ENCODE measurements at places on chromosomes 1 and 21.

DNA sequence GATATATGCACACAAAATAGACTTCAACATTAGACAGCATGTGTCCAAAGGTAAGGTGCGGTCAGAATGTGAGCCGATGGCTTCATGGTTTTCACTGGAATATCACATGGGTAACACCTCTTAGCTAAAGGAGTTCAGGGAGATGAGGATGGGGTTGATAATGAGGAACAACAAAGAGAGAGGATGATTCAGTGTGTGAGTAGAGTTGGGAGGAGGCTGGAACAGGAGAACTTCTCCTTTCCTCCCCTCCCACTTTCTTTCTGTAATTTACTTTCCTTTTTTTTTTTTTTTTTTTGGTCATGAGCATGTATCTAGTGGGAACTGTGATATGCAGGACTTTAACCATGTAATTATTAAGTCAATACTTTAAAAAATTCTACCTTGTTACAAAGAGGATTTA is 99.4 kb downstream of the FASLG start:
- DNase-seq: no peak

- no peak for DNase-seq
These were observed 28.5 kb upstream of the UMODL1 start for GRCh38 chr21:42042651-42043050.

- DNase-seq: no peak
These were observed 7.9 kb downstream of the RXRG start for GRCh38 chr1:165436994-165437393.

- DNase-seq: no peak
These were observed 29.5 kb upstream of the DIP2A start for GRCh38 chr21:46428987-46429710.

DNA sequence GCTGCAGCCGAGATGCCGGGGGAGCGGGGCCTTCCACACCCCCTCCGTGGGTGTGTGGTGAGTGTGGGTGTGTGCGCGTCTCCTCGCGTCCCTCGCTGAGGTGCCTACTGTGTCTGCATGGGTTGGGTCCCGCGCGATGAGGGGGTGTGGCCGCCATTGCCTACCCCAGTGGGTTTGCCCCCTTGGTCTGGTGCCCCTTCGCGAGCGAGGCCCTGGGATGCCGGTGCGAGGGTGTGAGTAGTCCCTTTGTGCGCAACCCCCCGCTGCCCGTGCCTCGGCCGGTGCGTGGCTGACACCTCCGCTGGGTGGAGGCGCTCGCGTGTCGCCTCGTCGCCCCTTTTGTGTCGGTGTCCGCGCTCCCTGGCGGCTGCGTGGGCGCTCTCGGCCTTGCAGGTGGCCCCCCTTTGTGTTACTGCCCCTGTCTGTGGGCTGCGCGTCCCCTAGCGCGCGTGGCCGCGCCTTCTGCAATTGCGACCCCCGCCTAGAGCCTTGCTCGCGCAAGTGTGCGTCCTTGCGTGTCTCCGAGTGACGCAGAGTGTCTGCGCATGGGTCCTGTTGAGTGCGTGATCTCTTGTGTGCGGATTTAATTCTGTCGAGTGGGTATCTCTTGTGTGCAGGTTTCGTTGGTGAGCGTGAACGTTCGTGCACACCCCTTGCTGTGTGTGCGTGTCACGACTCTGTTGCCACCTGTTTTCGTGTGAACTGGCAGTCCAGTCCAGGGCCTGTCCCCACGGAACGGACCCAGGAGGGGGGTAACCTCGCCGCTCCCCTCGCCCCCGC is 553 bp downstream of the TTC3 start:
- DNase-seq: peak; percentile 65

- DNase-seq: no peak
These were observed 237.1 kb downstream of the HHIPL2 start for GRCh38 chr1:222310836-222311235.

- DNase-seq: no peak
These were observed 1.7 kb upstream of the COL18A1 start for GRCh38 chr21:45403133-45403824.

- no peak for DNase-seq
These were observed 15.3 kb downstream of the CD55 start for GRCh38 chr1:207336559-207337467.

DNA sequence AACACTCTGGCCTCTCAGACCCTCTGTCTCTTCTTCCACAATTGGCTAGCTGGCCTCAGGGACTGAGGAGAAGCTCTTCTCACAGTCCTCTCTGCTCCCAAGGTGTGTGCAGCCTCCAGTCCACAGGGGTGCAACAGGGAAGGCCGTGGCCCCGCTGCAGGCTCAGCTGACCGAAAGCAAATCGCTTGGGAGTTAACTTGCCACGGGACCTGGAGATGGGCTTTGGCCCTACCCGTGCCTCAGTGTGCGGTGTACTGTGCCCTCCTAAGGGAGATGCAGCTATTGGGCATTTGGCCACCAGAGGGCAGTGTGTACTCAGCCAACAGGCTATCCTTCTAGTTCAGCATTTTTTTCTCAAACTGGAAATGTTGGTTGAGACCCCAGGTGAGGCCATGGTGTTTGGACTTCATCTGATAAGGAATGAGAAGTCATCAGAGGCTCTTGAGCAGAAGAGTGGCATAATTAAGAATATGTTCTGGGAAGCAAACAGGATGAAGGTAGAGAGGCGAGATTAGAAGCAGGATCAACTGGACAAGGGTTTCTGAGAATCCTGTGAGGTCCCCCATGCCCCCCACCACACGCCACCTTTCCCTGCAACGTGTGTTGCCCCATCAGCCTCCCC is 42.5 kb upstream of the TMEM125 start:
- DNase-seq: peak; percentile 81

DNA sequence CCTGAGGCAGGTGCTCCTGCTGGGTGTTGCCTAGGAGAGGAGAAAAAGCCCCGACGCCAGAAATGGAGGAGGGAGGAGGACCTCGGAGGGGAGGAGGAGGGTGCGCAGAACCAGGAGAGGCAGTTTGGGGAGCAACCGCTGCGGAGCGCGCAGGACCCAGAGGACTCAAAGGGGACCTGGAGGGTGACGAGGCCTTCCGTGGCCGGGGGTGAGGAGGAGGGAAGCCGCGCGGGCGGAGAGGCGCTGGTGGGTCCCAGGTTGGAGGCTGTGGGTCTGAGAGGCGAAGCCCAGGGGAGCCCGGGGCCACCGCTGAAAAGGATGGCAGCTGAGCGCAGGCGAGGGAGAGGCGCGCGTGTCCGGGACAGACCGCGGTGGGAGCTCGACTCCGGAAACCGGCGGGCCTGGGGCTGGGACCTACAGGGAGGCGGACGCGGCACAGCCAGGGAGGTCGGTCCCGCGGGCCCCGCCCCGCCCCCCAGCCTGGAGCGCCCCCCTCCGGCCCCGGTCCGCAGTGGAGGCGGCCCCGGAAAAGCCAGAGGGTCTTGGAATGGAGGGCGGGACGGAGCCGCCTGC is 15.1 kb downstream of the RNF223 start:
- DNase-seq: no peak

GRCh38 chr21:40769231-40769630 is 77.7 kb downstream of the DSCAM start:
- DNase-seq: no peak

DNA sequence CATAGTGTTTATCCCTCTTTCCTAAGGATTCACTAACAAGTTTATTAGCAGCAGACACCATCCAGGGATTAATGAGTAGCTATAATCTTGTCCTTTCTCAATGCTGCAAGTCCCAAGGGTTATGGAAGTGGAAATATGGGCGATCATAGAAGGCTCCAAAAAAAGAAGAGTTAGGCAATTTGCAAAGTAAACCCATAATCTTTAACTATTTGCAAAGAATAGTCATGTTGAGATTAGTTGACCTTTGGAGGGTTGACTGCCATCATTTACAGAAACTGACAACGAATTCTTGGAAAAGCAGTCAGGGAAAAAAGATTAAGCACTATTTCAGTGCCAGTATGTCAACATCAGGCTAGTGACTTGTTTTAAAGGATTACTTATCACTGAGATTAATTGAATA is 169.9 kb downstream of the KCNT2 start:
- DNase-seq: peak; percentile 53

- no peak for DNase-seq
These were observed 6.5 kb downstream of the KCNN3 start for GRCh38 chr1:154863315-154864174.

DNA sequence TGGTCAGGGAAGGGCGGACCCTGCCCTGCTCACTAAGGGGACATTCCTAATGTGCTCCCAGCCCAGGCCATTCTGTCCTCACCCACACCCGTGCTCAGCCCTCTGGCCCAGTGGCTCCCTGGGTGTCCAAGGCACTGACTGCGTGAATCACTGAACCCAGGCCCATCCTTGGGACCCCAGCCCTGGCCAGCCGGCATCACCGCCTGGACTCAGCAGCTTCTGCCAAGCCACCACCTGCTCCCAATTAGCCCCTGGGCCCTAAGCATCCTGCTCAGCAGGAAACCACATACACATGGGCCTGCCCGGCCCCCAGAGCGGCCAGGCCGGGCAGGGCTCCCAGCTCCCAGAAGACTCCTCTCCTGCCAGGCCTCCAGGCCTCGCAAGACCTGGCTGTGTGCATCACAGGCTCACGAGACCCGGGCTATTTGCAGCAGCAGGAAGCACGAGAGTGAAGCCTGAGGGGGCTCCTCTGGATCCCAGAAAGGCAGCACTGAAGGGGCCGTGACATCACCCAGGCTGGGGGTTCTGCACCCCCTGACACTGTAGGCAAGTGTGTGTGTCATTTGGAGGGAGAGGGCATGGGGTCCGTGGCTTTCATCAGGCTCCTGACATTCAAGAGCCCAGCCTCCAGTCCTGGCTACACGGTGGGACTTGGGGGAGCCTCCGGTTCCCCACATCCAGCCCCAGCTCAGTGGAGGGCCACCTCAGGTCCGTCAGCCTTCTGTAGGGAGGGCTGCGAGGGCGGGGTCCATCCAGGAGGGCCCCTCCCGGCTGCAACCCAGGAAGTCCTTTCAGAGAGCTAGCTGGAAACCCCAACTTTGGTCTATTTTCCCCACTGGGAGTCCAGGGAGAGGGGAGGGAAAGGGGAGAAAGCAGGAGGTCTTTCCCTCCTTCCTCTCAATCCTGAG is 1.6 kb downstream of the MFAP2 start:
- DNase-seq: peak; percentile 94

DNA sequence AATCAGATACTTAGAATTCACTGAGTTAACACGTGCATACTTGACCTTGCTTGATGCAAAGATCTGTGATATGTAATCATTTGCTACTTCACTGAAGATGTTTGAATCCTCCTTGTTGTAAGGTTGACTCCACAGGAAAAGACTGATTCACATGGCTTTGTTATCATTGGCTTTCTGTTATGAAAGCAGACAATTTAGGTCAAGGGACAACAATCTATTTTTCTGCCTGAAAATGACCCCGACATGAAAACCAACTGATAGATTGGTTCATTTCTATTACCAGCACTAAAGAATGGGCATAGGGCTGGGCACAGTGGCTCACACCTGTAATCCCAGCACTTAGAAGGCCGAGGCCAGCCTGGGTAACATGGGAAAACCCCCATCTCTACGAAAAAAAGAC is 546.9 kb downstream of the SMYD3 start:
- DNase-seq: no peak

DNA sequence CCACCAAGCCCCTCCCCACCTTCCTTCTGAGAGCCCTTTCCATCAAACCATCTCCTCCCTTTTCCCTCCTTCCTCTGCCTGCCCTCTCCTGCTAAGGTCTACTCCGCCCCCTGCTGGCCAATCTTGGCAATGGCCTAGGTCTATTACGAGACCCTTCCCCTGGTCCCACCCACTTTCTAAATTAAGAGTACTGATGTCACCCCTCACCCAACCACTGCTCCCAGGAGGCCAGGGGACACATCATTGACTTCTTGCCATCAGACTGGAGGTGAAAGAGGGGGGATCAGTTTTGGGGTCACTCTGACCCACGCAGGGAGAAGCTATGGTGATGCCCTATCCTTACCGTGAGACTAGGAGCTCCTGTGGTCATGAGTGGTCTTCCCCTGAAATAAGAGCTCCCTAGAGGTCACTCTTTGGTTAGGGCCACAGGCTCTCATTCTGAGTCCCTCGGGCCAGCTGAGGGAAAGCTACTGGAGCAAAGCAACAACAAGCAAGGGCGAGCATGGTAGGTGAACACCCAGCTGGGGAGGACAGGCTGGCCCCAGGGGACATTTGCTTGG is 34.6 kb upstream of the S100A7 start:
- DNase-seq: peak; percentile 64

DNA sequence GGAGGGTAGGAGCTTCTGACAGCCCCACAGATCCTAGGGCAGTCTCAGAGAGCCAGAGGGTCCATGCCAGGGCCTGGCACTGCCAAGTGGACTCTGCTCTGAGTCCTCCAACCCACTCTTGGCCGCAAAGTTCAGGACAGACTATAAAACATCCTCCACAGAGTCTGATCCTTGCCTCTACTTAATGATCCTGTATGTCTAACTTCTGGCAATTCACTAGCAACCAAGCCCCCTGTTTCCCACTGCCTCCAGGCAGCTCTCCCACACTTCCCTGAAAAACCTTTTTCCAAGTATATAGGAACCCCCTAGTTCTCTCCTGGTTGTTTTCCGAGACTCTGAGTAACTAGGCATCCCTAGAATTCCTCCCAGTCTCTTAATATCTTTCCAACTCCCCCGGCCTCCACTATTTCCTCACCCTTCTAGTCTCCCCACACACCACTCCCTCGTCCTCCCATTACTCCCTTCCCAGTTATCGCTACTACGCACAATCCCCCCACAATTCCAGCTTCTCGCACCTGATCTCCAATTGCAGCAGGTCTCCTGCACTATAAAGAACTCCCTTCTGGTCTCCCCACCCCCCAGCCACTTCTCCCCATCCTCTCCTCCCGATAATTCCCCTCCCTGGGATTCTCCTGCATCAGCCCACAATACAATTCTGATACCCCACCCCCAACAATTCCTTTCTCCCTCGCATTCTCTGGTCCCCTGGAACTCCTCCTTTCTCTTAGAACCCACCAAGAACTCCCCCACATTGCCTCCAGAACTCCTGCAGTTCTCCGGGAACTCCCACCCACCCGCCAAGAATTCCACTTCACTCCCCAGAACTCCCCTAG is 574 bp downstream of the IGSF9 start:
- no peak for DNase-seq

GRCh38 chr1:159854116-159854692 is 8.3 kb downstream of the VSIG8 start:
- DNase-seq: peak; percentile 47

DNA sequence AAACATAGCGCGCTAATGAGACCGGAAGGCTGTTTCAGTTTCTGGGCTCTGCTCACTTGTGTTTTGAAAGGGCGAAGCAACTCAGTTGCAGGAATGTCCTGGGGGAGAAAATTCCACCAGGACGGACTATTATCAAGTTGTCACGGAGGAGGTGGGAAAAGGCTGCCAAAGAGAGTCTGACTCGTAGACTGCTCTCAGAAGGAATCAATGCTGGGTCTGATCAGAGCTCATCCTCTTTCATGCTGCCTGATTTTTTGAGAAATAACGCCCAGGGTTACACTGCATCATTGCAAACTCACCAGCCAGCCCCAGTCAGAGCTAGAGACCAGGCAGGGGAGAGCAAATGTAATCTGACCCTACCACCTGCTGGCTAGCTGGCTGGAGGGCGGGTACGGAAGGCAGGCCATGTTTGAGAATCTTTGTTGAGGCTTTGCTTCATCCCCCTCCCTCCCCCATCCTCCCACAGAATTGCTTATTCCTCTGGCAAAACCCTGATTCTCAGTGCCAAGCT is 36.4 kb upstream of the BCL9 start:
- DNase-seq: peak; percentile 33

- no peak for DNase-seq
These were observed 74.7 kb downstream of the RUNX1 start for GRCh38 chr21:34974162-34974981.

GRCh38 chr1:44405031-44405797 is at the start of gene RNF220:
TSS of gene RNF220 (plus strand) at chr1:44405255.
- DNase-seq: peak; percentile 71

- no peak for DNase-seq
These were observed 43.1 kb downstream of the FOXO6 start for GRCh38 chr1:41404308-41404761.

- peak; percentile 86 for DNase-seq
These were observed 150.9 kb downstream of the HIVEP3 start for GRCh38 chr1:41767534-41768525.

GRCh38 chr1:198805498-198806151 is 166.8 kb downstream of the PTPRC start:
- DNase-seq: no peak

Data from fibroblast of the aortic adventitia (primary cell).